ENCODE measurements at places on chromosomes 6 and 20.

GRCh38 chr6:85065831-85066230, 301.4 kb upstream of the TBX18 start:
- no peak overlapping the region for H3K27ac ChIP-seq
- H3K36me3 ChIP-seq: no peaks in the 10 kb centered on the region
- H3K27me3 ChIP-seq: no peaks in the 10 kb centered on the region
- H3K4me1 ChIP-seq: no peaks in the 10 kb centered on the region
- no peak overlapping the region for H3K4me3 ChIP-seq

DNA sequence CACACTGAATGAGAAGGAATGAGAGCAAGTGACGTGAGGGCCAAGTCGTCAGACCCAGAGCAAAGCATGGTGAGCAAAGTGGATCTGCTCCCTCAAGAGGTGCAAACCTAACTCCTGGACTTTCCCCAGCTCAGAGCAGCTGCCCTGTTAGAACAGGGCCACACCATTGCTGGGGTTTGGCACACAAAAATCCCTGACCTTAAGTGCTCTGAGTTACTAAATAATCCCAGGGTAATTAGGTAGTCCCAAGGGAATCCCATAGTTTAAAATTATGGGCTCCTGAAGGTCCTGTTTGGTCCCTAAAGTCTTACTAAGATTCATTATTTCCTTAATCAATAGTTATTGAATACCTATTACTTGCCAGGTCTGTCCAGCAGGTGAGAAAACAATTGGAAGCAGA, 165.1 kb upstream of the TNFAIP3 start:
- no peak overlapping the region for H3K27ac ChIP-seq
- H3K27me3 ChIP-seq: no peaks in the 10 kb centered on the region
- no peak for DNase-seq
- peaks cover 36% of the 10 kb centered on the region for H3K4me1 ChIP-seq
- H3K4me3 ChIP-seq: no peak overlapping the region

- no peaks in the 10 kb centered on the region for H3K36me3 ChIP-seq
- H3K27me3 ChIP-seq: no peaks in the 10 kb centered on the region
- no peak overlapping the region for H3K27ac ChIP-seq
- H3K4me1 ChIP-seq: no peaks in the 10 kb centered on the region
These were observed 319.3 kb upstream of the CITED2 start for GRCh38 chr6:139693735-139694134.

- peaks cover 94% of the 10 kb centered on the region for H3K27me3 ChIP-seq
- H3K27ac ChIP-seq: no peak overlapping the region
- H3K4me1 ChIP-seq: peaks cover 7% of the 10 kb centered on the region
- H3K36me3 ChIP-seq: no peaks in the 10 kb centered on the region
- no peak for DNase-seq
- H3K4me3 ChIP-seq: no peak overlapping the region
These were observed 147.3 kb downstream of the TRIM27 start for GRCh38 chr6:28776269-28777146.

DNA sequence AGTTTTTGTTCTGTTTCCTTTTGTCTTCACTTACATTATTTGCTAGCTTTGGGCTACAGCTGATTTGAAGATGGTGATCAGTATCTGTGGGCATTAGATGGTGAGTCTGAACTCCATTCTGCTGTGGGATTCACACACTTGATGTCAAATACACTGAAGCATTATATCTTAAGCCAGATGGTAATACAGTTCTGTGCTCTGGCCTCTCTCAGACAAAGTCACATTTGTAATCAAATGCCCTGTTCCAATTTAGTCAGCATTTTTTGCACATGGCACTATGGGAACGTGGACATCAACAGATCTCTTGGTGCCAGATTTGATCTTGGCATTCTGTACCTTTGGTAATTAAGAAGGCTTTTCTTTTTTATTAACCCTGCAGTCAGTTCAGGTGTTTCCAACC, 56.0 kb downstream of the SASH1 start:
- H3K36me3 ChIP-seq: no peaks in the 10 kb centered on the region
- no peak for DNase-seq
- no peak overlapping the region for H3K27ac ChIP-seq
- H3K4me1 ChIP-seq: no peaks in the 10 kb centered on the region
- H3K4me3 ChIP-seq: no peak overlapping the region

- no peak overlapping the region for H3K27ac ChIP-seq
- no peaks in the 10 kb centered on the region for H3K36me3 ChIP-seq
- no peak overlapping the region for H3K4me3 ChIP-seq
- H3K27me3 ChIP-seq: no peaks in the 10 kb centered on the region
- no peak for DNase-seq
These were observed 105.8 kb downstream of the SLC35B3 start for GRCh38 chr6:8329562-8329961.

DNA sequence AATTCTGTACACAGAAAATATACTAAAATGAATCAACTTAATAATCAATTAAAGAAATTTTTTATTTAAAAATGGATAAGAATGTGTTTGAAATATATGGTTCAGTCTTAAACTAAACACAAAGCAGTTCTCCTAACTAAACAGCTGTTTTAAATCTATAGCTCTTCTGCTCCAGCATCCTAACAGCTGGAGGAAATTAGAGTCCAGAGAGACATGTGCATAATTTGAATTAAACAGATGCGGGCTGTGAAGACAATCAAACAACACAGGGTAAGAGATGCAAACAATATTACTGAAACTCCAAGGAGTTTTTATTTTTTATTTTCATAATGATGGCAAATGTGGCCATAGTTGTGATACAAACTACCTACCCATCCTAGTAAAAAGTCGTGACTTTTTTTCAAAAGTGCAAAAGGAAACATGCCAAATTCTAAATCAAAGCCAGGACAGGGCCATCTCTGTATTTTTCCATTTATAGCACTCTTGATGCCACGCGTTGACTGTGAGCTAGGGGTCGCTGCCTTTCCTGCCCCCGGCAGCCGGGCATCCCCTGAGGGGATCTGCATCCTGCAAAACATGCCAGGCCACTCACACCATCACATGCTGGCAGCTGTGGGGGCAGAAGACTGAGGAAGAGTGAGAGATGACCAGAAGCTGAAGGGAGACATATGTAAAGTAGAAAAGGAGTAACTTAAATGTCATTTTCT, 310.6 kb downstream of the PRKN start:
- DNase-seq: no peak
- no peaks in the 10 kb centered on the region for H3K36me3 ChIP-seq
- H3K4me3 ChIP-seq: no peak overlapping the region
- H3K27ac ChIP-seq: no peak overlapping the region
- no peaks in the 10 kb centered on the region for H3K27me3 ChIP-seq

DNA sequence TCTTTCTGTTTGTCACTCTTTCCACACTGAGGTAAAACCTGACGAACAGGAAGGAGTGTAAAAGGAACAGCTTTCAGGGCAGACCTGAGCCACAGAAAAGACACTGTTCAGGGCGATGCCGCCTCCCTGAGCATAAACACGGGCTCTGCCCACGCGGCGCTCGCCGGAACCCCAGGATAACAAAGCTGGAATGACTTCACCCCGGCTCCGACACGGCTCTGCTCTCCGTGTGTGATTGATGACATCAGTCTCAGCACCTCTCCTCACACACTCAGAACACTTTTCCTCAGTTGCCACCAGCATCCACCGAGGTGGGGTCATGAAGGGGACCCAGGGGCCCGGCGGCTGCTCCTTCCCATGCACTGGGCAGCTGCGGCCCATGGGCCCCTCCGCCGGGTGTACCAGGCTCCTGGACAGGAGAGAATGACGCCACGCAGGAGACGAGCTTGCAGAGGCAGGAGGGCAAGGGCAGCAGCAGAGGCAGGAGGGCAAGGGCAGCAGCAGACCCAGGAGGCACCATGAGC, 43.6 kb downstream of the DLL1 start:
- H3K36me3 ChIP-seq: no peaks in the 10 kb centered on the region
- no peaks in the 10 kb centered on the region for H3K4me1 ChIP-seq
- no peaks in the 10 kb centered on the region for H3K27me3 ChIP-seq
- H3K27ac ChIP-seq: no peak overlapping the region
- DNase-seq: no peak

Data from CD4-positive, alpha-beta T cell (primary cell).